ENCODE measurements at places on chromosomes 12 and 14.

- no peak for DNase-seq
Observed at GRCh38 chr14:50344876-50345563, 32.9 kb downstream of the DMAC2L start.

- DNase-seq = no peak
Observed at GRCh38 chr14:85417396-85417795, 112.5 kb upstream of the FLRT2 start.

DNA sequence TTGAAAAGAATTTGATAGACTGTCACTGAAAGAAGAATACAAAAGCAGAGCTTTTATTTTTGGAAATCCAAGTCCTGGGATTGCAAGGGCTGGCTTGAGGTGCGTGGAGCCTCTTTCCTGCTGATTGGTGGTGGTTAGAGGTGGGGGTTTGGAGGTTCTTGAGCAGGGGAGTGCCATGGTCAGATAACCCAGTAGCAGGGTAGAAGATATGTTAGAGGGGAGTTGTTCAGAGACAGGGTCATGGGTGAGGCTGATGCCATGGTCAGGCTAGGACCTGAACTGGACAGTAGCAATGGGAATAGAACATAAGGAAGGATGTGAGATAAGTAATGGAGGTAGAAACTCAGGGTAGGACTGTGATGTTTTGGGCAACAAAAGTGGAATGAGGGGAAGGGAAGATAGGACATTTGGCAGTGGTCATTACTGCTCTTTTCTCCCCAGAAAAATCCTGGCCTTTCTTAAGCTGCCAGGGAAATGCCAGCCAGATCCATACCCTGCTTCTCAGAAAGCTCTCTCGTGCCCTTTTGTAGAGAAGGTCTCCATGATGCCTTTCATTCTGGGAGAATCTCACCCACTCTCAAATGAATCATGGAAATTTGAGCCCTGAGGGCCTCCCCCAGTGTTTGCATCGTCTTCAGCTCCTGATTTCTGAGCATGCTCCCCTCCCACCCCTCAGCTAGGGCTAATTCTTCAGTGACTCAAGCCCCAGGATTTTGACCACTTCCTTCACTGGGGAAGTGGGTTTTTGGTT is 9.5 kb downstream of the EMP1 start:
- DNase-seq = no peak

DNA sequence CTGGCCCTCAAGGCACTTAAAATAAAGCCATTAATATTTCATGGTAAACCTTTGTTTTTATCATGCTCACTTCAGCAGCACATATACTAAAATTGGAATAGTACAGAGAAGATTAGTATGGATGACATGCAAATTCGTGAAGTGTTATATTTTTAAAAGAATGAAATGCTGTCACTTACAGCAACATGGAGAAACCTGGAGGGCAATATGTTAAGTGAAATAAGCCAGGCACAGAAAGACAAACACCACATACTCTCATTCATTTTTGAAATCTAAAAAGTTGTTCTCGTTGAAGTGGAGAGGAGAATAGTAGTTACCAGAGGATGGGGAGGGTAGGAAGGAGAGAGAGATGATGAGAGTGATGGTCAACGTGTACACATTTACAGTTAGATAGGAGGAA is 45.4 kb upstream of the ATP2B1 start:
- DNase-seq = no peak

- no peak for DNase-seq
Observed at GRCh38 chr14:50786751-50787464, 44.1 kb downstream of the NIN start.

- no peak for DNase-seq
Observed at GRCh38 chr12:116667752-116668151, 70.1 kb downstream of the SPRING1 start.

DNA sequence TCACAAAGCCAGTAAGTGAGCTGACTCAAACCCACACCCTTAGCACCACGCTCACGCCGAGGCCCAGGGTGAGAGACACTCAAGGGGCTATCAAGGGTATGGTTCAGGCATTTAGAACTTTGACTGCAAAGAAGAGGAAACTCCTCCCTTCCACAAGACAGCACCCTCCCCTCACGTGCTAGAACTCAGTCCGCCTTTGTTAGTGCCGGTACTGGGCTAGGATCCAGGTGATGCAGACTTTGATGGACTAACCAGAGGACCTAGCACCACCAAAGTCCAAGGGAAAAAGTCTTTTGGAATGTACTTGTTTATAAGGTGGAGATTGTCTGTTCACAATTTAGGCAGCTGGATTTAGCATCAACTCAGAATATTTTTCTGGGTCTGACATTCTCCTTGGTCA is 33.7 kb downstream of the VWF start:
- no peak for DNase-seq

- DNase-seq = no peak
Observed at GRCh38 chr12:58504143-58504938, 416.0 kb downstream of the LRIG3 start.

- DNase-seq = no peak
Observed at GRCh38 chr12:124369055-124369826, 74.3 kb downstream of the RFLNA start.

GRCh38 chr14:32306549-32306948 is 22.5 kb upstream of the AKAP6 start:
- no peak for DNase-seq

GRCh38 chr14:101481557-101481956 is 79.7 kb upstream of the DIO3 start:
- no peak for DNase-seq

DNA sequence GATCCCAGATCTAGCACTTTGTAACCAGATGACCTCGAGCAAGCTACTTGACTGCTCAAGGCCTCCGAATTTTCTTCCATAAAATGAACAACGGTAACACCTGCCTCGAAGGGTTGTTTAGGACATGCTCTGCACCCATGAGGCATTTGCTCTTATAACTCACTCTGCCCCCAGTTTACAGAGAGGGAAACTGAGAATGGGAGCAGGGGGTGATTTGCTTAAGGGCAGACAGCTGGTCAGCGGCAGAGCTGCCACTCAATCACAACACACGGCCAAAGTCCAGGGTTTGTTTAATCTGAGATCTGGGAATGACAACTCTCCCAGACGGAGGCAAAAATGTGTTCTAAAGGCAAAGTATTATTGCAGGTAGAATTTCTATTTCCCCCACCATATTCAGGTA is 156.3 kb downstream of the RIMBP2 start:
- DNase-seq = no peak

- DNase-seq = no peak
Observed at GRCh38 chr14:37988472-37988871, 219.2 kb upstream of the SSTR1 start.

GRCh38 chr12:46965880-46966279 is 113.5 kb upstream of the PCED1B start:
- DNase-seq = no peak

DNA sequence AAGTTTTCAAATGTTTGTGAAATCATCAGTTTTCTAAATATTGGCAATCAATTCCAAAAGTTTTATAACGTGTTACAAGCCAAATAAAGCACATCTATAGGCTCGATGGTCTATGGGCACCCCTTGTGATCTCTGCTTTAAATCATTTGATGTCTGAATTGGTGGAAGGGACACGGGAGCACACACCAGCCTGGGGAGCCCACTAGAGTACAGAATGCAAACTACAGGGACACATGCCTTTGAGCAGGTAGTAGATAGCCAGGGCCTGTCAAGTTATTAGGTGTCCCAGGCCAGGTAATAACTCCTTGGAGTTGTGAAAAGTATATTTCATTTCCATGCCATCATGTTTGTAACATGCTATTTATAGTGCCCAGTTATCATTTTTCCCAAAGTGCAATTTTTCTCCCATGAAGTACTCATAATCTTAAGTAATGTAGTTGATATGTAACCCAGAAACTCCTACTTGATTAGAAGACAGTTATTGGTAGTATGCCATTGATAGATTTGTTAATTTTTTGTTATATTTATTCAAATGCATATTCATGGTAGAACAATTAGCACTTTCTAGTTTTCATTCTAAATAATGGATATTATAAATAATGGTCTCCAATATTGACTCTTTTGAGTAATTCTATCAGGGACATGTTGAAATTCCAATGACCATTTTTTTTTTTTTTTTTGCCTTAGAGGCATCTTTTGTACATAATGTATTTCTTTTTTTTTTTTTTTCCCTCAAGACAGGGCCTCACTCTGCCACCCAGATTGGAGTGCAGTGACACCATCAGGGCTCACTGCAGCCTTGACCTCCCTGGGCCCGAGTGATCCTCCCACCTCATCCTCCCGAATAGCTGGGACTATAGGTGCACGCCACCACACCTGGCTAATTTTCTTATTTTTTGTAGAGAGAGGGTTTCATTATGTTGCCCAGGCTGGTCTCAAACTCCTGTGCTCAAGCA is 96.9 kb upstream of the FGD4 start:
- no peak for DNase-seq

DNA sequence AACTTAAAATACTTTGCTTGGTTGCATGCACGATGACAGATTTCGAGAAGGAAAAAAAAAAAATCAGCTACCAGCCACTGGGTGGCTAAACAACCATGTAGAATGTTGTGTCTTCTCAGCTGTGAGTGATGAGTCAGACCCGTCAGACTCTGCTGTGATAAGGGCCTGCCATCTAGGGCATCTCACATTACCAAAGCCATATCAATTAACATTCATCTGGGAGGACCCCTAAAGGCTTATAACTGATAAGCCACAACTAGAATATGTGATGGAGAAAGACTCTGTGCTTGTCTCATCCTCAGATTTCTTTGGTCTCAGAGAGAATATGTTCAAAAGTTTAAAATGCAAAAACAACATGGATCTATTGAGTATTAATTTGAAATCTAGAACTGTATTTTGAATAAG is 111.5 kb downstream of the PAX9 start:
- no peak for DNase-seq

GRCh38 chr14:50865391-50866076 is 6.3 kb upstream of the ABHD12B start:
- DNase-seq = no peak

DNA sequence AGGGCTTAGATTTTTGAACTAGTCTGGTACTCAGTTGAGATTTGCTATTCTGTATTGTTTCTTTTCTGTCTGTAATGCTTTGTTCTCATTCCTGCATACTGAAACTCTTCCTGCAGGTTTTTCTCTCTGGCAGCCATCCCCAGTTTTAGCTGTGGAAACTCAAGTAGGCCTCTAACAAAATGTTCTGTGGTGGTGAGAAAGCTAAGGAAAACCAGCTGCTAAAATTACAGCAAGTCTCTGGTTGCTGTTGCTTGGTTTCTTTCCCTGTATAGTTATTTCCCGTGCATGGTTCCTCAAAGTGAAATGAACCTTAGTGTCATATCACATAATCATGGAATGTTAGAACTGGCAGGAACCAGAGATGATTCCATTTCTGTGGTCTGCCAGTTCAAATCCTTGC is 442.5 kb downstream of the NRXN3 start:
- DNase-seq = no peak
